ENCODE measurements at places on chromosomes 4 and X.

- peak; percentile 14 for DNase-seq
Observed at GRCh38 chrX:123959281-123960063, 2.0 kb upstream of the STAG2 start.

DNA sequence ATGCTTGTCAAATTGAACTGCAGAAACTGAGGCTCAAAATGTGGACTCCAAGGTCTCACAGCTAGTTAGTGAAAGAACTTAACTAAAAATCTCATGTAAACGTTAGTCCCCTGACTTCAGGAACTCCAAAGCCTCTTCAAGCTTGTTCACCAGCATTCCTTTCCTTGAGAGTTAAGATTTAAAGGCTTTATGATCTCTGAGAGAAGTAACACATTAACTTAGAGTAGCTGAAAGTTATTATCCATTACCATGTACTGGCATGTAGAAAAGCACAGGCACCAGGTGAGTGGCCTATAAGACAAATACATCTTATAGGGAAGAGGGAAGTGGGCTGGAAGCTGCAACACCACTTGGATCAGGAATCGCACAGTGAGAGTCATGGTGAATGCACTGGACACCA lies 15.3 kb downstream of the PARM1 start:
- no peak for DNase-seq

- no peak for DNase-seq
Observed at GRCh38 chrX:129781134-129781672, 1.5 kb downstream of the SASH3 start.

- no peak for DNase-seq
Observed at GRCh38 chr4:160180211-160180610, 1077.3 kb downstream of the RAPGEF2 start.
